ENCODE measurements at places on chromosomes 2 and 18.

- no peak for DNase-seq
Measured at GRCh38 chr2:37402636-37403035, 58.2 kb downstream of the QPCT start.

GRCh38 chr2:72572501-72572900 lies 253.3 kb downstream of the EXOC6B start:
- no peak for DNase-seq

- no peak for DNase-seq
Measured at GRCh38 chr2:31101701-31102100, 36.5 kb downstream of the GALNT14 start.

- DNase-seq, result no peak
Measured at GRCh38 chr2:100895402-100895801, 75.5 kb downstream of the NPAS2 start.

DNA sequence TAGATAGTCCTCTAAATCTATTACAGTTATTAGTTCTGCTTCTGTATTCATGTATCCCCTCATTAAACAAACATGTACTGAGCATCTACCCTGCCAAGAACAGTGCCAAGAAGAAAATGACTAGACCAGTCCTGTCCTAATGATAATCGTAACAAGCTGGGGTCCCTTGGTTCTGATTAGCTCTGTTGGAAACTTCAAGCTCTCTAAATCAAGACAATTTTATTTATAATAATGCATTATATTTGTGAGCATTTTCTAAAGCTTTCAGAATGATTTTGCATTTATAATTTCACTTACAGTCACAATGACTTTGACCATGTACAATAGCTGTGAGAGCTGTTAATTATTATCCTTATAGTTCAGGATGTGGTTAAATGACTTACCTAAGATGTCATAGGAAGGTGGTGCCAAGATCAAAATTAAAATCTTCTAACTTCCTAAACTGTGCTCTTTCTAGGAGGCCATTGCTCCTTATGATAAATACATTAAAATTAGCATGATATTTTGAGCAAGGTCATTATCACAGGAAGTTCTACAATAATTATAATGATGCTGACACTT lies 336.5 kb upstream of the SLC39A10 start:
- no peak for DNase-seq

GRCh38 chr2:131044075-131044756 lies 49.0 kb downstream of the FAM168B start:
- DNase-seq, result no peak

- no peak for DNase-seq
Measured at GRCh38 chr2:98501876-98502275, 57.2 kb downstream of the INPP4A start.

DNA sequence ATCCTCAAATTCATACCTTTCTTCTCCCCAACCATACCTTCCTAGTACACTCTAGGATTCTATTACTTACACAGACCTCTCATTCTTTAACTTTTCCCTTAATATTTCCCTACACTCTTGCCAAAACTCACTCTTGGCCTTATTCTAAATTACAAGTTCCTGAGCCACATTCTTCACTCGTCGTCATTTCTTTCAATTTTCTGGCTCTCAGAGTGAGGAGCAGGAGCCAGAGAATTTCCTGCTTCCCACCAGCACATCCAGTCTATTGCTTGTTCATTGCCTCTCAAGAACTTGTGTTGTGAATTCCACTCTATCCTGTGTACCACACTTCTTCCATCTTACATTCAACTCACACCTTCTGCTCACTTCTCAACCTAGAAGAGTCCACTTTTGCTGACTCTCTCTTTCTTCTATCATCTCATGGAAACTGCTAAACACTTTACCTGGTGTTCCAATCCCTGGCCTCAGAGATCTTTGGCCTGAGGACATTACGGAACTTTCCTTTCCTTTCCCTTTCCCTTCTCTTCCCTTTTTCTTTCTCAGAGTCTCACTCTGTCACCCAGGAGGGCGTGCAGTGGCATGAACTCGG lies 171.6 kb downstream of the PLCL1 start:
- DNase-seq, result no peak

DNA sequence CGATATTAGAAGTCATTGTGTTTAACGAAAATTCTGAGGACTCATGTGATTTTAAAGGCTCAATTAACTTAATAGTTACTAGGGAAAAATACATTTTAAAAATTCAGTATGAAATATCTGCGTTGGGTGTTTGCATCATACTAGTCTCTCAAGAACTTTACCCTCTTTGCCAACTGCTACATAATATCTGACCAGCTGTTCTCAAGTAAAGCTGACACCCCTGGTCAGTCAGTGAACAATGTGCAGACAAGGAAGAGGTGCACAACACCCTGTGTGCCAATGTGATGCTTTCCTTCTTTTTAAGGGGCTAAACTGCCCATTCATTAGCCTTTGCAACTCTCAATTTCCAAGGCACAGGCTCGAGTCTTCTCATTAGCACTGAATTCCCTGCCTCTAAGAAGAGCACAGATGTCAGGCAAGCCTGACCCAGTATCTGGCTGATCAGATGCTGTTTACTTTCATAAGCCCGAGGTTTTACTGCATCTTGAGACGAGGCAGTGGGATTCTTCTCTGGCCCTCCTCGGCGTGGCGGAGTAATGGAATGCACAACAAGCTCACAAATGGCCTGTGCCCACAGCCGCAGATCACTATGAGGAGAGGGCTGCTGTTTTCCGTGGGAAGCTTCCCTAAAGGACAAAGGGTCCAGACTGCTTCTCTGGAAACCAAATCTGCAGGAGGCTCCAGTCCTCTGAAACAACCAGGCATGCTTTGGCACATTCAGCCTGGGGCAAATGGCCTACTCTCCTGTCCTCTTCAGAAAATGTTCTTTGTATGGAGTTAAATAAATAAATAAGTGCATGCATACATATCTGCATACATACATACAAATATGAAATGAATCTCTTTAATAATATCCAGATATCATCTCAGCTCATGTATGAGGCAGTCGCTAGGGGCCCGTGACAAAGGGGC lies 240.3 kb downstream of the ZNF521 start:
- no peak for DNase-seq

DNA sequence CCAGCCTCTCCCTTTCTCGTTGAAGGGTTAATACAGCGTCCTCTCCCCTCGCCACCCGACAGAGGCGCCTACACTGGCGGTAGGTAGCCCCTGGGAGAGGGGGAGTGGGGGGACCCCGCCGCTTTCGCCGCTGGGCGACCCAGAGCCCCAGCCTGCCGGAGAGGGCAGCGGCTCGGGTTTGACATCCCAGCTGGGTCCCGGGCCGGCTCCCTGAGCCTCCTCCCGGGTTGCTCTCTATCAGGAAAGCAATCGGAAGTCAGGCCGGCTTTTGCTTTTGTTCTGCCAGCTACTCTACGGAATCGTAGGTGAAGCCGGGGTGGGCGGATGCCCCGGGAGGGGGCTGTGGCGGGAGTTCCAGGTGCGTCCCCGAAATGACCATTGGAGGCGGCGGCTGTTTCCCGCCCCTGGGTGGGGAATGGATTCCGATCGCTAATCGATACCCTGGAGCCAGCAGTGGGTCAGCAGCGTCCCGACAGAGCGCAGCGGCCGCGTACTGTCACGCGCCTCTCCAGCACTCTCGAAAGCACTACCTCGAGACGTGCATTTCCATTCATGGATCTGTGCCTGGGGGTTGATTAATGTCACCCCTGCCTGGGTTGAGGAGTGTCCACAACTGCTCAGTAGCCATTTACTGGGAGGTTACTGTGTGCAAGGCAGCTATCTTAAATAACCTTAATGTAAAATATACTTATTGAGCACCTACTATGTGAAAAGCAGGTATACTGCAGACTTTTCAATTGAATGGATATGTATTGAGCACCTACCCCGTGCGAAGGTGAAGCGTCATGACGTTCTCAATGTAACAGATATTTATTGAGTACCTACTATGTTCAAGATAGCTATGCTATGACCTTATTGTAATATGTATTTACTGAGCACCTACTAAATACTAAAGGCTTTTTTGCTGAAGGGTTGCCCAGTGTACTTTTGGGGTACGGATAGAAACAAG lies 1.1 kb downstream of the MAPK4 start:
- DNase-seq, result no peak

DNA sequence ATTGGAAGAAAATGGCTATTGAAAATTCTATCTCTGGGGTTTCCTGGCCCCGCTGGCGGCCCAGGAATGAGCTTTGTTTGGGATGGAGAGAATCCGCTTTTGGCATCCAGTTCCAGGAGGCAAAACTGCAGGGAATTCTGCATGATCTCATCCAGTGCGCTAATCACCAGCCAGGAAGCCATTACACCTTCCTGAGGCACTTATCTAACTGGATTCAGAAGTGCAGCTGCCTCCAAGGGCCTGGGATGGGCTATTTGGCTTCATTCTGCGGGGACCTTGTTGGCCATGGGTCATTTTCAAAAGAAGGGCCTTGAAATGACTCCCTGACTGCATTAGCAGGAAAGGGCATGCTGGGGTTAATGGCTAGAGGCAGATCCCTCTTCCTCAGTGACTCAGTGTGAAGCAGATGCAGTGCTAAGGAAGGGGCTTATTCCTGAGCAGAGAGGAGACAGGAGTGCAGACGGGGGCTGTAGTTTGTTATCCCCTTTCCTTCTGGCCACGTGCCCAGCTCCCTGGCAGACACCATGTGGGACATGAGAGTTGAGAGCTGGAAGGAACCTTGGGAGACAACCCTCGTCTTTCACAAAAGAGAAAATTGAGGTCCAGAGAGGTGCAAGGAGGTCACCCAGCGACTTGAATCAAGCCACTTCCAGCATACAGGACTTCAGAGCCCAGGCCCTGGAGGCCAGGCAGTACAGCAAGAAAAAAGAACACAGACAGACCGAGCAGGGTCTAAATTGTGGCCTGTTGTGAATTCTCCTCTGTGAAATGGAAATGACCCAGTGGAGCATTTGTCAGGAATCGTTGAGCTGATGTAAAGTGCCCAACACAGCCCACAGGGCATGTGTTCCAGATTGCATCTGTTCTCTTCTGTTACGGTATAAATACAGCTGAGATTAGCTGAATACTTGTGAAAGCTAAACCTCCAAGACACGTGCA lies 161.8 kb downstream of the PRKCE start:
- no peak for DNase-seq

DNA sequence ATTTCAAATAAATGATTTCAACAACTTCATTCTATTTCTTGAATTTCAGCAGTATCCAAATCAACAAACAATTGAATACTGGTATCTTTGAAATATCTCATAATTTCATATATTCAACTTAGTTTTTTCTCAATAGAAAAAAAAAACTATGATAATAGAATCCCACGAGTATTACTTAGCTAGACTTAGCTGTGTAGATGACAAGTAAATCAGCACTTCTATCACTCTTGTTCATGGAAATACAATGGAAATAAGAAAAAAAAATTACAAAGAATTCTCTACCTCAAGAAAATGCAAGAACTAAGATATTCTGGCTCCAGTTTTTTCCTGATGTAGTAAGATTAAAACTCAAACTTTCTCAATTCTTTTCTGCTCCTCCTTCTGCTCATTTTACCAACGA lies 256.2 kb upstream of the KYNU start:
- no peak for DNase-seq
